Sciatic nerve (tissue), 2 donors: ENCODE measurements at places on chromosomes 7 and 10. TPM values are rescaled to one million over a fixed set of nuclear protein-coding genes. Genes with fewer than 3 reads are reported as not detected.

SH2D4B gene
- total RNA-seq, result 0.18 TPM

DYNC1I1 gene
- 4.3 TPM for total RNA-seq

AASS gene
- 54.3 TPM for total RNA-seq

WNT8B gene
- total RNA-seq, result not detected

PNLIPRP1 gene
- 1.2 TPM for total RNA-seq

GARIN1A gene
- 8.8 TPM for total RNA-seq

LRRN3 gene
- total RNA-seq, result 0.31 TPM

PPP1R17 gene
- not detected for total RNA-seq

KAZALD1 gene
- total RNA-seq, result 4.7 TPM

MAT1A gene
- total RNA-seq, result not detected

IL15RA gene
- 9.6 TPM for total RNA-seq

WDR86 gene
- total RNA-seq, result 101 TPM

ASAH2 gene
- 4.0 TPM for total RNA-seq

TRIM73 gene
- total RNA-seq, result 8.7 TPM

LRRC4 gene
- total RNA-seq, result 14.7 TPM

ADAMTS14 gene
- total RNA-seq, result 3.1 TPM

SEMA3A gene
- total RNA-seq, result 15.1 TPM

PNLIP gene
- 2.8 TPM for total RNA-seq

SMARCD3 gene
- total RNA-seq, result 50.7 TPM

FAM241B gene
- total RNA-seq, result 6.1 TPM

CFAP46 gene
- 1.1 TPM for total RNA-seq
